ENCODE measurements at places on chromosomes 4 and X.

DNA sequence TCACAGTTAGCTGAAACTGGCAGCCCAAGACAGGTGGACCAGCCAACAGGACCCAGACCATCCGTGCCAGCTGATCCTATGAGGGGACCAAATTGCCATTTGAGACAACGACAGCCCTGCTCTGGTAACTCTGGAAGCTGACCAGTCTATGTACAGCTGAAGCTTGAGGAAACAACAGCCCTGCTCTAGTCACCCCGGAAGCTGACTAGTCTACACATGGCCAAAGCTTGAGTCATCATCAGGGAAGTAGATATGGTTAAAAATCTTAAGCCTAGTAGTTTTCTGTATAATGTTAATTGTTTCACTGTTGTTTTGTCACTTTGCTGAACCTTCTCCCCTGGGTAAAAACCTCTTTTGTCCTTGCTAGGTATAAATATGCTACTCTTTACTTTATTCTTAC lies 905.4 kb upstream of the NDST4 start:
- no peak for DNase-seq

- no peak for DNase-seq
Measured at GRCh38 chr4:99403380-99404184, 31.6 kb downstream of the ADH7 start.

GRCh38 chrX:23742174-23742696 lies 841 bp downstream of the ACOT9 start:
- DNase-seq, result no peak

GRCh38 chrX:11757719-11758399 lies at the start of gene MSL3:
MSL3 (plus strand) TSS chrX:11758237; CDS start chrX:11758264, 27 bp downstream.
- no peak for DNase-seq

- DNase-seq, result no peak
Measured at GRCh38 chr4:83074086-83074704, 39.2 kb downstream of the COPS4 start.

DNA sequence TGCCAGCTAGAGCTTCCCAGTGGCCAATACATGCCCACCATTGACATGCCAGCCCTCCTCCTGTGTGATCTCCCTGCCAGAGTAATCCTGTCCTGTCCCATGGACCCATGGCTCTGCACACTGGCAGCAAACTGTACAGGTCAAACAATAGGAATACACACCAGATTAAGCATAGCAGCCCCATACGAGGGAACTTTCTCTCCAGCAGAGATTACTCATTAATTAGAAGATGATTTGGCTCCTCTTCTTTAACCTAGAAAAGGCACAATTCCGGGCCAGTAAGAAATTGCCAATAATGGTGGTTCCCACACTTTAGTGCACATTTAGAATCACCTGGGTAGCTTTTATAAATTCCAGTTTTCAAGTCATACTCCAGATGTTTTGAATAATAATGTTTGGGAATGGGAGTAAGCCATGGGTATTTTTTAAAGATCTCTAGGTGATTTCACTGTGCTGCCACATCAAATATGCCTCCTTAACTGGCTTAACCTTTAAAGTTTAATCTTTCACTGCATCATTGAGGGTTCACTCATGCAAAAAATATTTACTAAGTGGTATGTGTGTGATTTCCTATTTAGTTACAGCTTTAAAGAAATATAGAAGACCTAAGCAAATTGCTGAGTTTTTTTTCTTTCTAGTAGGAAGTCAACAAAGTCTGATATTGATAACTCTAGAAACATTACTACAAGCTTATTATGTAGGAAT lies 277.6 kb upstream of the NWD2 start:
- DNase-seq, result no peak

DNA sequence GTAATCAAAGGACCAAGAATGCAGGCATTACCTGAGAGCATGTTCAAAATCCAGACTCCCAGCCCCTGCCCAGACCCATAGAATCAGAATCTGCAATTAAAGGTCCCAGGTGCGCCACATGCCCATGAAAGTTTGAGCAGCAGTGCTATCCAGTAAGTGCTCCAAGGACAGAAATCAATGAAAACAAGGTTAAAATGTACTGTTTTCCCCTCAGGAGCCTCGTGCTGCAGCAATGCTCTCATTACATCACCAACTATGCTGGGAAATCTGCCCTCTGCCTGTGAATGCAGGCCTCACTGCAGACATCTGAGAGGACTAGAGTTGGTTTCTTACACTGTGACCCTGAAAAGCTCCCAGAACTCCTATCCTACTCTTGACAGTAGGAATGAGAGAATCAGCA lies 21.1 kb downstream of the ANXA5 start:
- DNase-seq, result no peak

GRCh38 chr4:73259571-73260090 lies 1.0 kb upstream of the ANKRD17 start:
- no peak for DNase-seq

DNA sequence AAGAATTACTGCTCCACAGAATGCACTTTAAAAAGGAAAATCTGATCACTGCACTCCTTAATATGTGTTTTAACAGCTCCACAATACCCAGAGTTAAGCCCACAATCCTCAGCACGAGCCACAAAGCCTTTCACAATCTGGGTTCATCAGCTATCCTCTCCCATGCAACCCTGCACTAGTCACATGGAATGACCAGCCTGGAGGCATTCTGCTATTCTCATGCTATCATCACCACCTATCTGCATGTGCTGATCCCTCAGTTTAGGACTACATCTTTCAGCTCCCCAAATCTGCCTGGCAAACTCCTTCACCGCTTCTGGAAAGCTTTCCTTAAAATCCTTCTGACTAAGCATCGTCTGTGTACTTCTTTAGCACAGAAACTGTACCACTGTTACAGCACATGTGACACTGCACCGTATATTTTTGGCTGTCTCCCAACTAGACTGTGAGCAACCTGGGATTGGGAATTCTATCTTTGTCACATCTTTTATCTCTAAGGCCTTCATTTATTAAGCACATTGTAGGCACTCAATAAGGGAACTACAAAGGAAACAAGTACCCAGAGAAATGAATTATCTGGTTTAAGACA lies 18.3 kb upstream of the EIF1AX start:
- no peak for DNase-seq

GRCh38 chr4:24781999-24782745 lies 13.2 kb upstream of the SOD3 start:
- DNase-seq, result no peak

DNA sequence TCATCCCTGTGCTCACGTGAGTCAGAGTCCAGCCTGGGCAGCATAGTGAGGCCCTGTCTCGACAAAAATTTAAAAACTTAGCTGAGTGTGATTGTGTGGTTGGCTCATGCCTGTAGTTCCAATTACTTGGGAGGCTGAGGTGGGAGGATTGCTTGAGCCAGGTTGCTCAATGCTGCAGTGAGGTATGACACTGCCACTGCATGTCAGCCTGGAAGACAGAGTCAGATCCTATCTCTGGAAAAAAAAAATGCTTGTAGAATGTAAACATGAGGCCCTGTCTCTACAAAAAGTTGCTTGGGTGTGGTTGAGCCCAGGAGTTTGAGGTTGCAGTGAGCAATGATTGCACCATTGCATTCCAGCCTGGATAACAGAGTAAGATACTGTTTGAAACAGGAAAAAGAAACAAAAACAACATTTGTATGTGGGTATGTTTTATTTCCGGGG lies 11.3 kb upstream of the YTHDC1 start:
- DNase-seq, result no peak

- no peak for DNase-seq
Measured at GRCh38 chr4:51884606-51885005, 41.7 kb downstream of the DCUN1D4 start.

DNA sequence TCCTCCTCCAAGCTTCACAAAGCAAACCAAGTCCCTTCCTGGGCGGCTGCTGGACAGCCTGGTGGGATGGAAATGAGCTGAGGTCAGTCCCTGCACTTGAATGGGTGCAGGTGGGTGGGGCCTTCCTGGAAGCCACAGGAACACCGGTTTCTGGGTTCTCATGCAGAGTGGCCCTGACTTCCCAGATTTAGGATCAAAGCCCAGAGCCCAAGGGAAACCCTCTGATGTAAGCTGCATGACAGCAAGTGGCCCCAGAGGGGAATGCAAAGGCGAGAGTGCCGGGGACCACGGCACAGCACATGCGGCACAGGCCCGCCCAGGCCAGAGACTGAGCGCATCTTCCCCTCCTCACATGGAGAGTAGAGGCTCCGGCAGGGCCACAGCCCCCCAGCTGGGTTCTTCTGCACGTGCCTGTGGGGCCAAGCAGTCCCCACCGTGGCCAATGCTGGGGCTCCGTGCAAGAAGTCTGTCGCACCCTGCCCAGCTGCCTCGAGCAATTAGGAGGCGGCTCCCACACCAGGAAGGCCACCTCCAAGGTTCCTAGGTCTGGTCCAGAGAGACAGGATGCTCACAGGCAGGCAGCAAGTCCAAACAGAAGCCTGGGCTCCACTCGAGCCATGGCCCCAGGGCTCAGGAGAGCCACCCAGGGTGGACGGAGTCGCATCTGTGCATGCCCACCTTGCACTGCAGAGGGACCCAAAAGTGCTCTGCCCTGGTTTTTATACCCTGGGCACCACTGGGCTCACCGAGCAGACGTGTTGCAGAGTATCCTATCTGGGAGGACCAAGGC lies 83.0 kb downstream of the HTRA3 start:
- no peak for DNase-seq
